GDM1 (cell line): ENCODE measurements at places on chromosomes 12 and 14.

- no peak for DNase-seq
Measured at GRCh38 chr14:99057576-99058083, 214.4 kb downstream of the BCL11B start.

DNA sequence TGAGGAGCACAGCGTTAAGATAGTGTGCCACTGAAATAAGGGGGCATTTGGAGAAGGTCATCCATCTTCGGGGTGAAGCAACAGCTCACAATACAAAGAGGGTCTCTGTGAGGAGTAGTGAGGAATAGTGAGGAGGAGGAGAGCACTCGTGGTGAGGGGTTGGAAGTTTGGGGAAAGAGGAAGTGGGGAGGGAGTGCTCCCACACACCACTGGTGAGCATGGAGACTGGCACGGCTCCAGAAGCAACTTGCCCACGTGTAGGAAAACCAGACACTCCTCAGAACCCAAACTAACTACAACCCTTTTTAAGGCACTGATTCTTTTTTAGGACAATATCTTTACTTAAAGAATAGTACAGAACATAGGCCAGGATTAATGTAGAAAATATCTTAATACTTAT lies 48.9 kb downstream of the GALNT8 start:
- DNase-seq = no peak

DNA sequence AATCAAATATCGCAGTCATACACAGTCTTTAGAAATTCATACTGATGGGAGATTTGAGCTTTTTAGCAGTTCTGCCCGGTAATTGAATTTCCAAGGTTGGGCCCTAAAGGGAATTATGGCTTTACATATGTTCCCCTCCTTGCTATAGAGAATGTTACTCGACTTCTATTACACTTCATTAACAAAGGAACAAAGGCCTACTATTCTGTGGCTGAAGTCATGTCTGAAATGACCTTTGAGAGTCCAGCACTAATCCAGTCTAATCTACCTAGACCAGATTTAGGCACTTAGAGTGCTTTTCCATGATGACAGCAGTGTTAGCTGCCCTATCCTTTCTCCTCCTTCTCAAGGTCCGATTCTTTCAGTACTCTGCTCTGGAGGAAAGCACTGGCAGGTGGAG lies 305.3 kb downstream of the MED13L start:
- DNase-seq = no peak

- DNase-seq = no peak
Measured at GRCh38 chr12:26379777-26380467, 184.5 kb downstream of the SSPN start.

DNA sequence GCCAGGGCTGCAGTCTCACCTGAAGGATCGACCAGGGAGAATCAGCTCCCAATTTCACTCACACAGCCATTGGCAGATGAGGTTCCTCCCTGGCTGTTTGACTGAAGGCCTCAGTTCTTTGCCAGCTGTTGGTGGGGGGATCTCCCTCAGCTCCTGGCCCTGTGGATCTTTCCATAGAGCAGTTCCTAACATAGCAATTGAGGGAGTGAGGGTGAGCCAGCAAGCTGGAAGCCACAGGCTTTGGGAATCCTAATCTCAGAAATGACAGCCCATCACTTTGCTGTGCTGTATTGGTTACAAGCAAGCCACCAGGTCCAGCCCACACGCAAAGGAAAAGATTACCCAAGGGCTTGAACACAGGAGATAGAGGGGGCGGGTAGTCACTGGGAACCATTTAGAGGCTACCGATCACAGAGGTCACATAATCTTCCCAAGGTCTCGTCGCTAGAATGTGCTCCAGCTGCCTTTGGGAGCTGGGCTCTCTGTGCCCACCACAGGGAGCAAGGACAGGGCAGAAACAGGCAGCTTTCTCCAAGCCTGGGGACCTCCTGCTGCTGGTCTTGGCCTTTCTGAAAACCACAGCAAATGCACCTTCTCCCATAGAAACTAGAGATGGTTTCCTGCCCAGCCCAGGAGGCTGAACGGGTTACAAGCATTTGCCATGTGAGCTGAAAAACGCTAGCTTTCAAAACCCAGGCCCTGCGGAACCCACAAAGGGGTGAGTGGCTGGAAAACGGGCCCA lies 4.6 kb upstream of the OTUB2 start:
- DNase-seq = no peak

GRCh38 chr14:52741865-52742264 lies 11.9 kb downstream of the STYX start:
- DNase-seq = no peak

- no peak for DNase-seq
Measured at GRCh38 chr12:101829639-101830366, 956 bp downstream of the GNPTAB start.

DNA sequence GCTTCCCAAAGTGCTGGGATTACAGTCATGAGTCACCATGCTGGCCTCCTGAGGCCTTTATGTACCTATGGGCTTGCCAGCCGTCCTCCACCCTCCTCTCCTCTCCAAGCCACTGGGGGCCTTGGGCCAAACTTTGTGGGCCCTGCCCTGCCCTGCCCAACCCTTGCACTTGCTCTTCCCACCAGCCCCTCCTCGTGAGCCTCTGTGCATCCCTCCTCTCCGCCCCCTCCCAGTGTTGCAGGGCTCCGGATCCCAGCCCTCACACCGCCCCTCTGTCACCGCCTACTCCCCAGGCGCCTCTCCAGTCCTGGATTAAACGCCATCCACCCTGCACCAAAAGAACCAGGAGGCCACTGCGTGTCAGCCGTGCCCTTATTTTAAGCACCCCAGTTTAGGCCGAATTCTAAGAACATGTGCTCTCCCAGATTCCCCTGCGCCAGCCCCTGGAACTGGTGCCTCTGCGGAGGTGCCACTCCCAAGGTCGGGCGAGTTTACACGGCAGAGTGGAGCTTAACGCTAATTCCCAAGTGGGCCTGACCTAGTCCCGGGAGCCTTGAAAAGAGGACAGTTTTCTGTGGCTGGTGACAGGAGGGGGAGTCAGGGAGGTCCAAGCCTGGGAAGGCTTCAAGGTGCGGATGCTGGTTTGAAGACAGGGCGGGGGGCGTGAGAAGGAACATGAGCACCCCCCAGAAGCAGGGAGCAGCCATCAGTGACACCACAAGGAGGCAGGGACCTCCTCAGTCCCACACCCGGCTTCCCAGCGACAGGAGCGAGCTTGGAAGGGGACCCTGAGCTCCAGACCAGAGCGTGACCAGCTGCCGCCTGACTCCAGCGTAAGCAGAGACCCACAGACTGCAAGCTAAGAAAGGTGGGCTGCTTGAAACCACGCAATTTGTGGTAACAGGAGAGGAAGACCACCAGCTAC lies 21.2 kb upstream of the CDCA4 start:
- no peak for DNase-seq

- no peak for DNase-seq
Measured at GRCh38 chr12:85155791-85156190, 119.6 kb downstream of the LRRIQ1 start.

DNA sequence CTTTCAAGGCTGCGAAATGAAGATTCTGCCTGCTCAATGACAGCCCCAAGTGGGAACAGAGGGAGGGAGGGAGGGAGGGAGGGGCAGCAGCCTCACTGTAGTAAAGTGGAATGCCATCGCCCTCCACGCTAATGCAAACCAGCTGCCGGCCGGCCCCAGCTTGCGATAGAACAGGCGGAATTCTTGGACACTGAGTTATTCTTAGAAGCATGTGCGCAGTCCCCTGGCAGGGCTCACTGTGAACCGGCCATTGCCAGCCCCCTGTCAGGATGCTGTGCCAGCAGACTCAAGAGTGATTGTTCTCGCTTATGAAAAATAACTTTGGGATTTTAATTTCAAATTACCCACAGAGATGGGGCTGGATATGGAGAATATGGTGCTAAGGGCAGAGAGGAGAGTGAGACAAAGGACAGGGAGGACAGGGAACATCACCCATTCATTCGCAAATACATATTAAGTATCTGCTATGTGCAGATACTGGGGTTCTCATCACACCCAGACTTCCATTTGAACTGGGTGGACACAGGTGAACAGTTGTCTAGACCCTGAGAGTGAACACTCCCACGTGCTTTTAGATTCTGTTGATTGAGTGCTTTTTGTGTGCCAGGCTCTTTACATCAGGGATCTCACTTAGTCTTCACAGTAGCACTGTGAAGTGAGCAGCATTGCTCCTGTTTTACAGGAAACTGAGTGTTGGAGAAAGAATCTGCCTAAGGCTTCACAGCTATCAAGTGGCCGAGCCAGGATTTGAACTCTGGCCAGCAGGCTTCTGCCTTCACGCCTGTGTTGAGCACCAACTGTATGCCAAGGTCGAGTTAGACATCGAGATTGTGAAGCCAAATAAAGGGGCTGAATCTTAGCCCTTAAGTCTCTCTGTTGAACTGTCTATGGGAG lies 192.9 kb downstream of the C12orf75 start:
- no peak for DNase-seq

DNA sequence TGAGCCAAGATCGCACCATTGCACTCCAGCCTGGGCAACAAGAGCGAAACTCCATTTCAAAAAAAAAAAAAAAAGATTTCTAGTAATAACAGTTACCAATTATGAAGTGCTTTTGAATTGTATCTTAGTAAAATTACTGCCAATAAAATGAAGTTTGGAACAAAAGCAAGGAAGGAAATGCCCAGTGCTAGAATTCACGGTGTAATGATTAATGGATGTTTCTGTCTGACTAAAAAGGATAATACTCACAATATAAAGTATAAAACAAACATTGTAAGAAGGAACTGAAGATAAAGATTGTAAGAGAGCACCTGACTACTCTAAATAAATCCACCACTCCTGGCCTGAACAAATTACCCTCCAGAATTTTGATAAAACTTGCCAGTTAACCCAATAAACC lies 4.0 kb downstream of the TMEM116 start:
- no peak for DNase-seq

DNA sequence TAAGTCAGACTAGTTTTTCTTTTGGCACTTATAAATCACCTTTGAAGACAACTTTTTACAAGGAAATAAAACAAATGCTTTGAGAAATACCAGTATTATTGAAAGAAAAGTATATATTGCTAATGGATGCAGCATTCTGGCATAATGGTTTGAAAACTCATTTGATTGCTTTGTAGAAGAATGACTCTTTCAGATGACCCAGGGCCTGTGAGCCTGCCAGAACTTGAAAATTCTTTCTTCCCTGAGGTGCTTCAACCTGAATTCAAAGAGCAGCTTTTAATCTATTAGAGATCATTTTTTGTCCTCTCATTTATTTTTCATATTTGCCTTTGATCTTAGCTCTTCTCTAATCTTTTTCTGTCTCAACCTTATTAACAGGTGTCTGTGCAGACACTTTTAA lies 87.4 kb downstream of the LRRK2 start:
- no peak for DNase-seq

- no peak for DNase-seq
Measured at GRCh38 chr12:104090685-104091084, 26.4 kb downstream of the HCFC2 start.

DNA sequence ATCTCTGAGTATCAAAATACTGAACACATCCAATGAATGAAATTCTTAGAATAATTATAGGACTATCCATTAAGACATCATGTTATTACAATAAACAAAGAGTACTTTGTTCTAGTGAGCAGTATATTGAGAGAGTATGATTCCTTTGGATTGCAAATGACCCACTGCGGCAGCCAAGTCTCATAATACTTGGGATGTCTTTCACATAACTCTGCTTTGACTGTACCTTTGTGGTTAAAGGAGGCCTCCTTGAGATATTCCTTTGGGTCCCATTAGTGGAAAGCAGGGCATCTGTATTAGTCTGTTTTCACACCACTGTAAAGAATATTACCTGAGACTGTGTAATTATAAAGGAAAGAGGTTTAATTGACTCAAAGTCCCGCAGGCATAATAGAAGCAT lies 593.8 kb downstream of the TRHDE start:
- DNase-seq = no peak

- DNase-seq = no peak
Measured at GRCh38 chr12:15423629-15424028, 101.3 kb downstream of the PTPRO start.

- no peak for DNase-seq
Measured at GRCh38 chr14:98689951-98690350, 582.0 kb downstream of the BCL11B start.

GRCh38 chr12:42510823-42511222 lies 78.7 kb downstream of the PRICKLE1 start:
- no peak for DNase-seq

- no peak for DNase-seq
Measured at GRCh38 chr14:104977008-104977680, 1.0 kb downstream of the AHNAK2 start.

- no peak for DNase-seq
Measured at GRCh38 chr12:117032593-117033381, 66.4 kb downstream of the TESC start.
